Daoy (cell line): ENCODE measurements at places on chromosomes 5 and 9. TPM values are rescaled to one million over a fixed set of nuclear protein-coding genes. Genes with fewer than 3 reads are reported as not detected.

DNA sequence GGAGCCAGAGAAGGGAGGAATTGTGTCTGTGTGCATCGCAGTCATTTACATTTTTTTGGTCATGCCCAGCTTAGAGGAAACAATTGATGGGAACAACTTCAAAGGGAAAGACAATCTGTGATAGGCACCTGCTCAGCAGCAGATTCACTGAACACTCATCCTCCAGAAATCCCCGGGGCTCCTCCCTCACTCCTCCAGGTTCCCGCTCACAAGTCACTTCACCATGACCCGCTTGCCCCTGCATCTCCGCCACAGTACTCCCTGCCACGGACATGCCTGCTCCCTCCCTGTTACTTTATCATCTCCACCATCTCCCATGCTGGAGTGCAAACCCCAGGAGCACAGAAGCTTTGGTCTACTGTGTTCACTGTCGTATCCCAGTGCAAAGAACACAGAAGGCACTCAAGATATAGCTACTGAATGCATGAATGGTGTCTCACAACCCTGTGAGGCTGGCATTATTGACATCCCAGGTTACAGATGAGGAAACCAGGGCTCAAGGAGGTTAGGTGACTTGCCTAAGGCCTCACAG is 16.2 kb downstream of the LHX6 start:
- DNase-seq: no peak

DNA sequence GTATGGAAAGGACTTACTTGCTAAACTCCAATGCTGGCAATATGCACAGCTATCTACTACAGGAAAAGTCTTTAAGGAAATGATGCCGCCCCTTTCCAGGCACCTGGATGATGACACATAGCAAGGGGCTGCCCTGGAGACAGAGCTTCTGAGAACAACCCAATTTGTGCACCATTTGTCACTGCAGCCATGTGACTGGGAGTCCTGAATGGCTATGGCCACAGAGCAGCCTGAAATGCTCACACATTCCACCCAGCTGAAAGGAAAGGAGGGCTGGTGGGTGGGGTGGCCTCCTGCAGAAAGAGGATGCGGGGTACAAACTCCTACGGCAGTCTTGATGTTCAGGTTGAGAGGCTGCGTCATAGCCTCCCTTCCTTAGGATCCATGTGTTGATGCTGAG is 70.1 kb upstream of the FSTL4 start:
- DNase-seq: no peak

The SPINK1 gene
- total RNA-seq: 0.51 TPM in 1 of 2 replicates, not detected in the other

GRCh38 chr5:142287973-142288313 is 36.9 kb downstream of the SPRY4 start:
- DNase-seq: no peak

GRCh38 chr5:57067597-57067924 is 106.3 kb upstream of the GPBP1 start:
- DNase-seq: no peak

- DNase-seq: peak; percentile 97
These were observed 27.0 kb upstream of the ERGIC1 start for GRCh38 chr5:172806897-172807672.

DNA sequence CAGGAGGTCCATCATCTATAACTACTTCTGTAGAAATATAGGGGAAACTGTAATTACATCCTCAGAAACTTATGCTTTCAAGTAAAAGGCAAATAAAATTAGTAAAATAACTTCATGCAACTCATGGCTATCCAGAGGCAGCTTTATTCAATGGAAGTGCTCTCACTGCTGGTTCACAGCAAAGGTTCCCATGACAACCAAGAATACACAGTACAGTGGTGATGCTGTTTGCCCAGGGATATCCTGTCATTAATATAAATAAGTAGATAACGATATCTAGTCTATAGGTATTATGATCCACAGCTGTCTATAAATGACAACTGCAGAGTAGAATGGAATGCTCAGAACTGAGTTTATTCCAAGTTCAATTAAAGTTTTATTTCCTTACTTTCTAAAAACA is 390.3 kb downstream of the PDE4D start:
- DNase-seq: peak; percentile 17

DNA sequence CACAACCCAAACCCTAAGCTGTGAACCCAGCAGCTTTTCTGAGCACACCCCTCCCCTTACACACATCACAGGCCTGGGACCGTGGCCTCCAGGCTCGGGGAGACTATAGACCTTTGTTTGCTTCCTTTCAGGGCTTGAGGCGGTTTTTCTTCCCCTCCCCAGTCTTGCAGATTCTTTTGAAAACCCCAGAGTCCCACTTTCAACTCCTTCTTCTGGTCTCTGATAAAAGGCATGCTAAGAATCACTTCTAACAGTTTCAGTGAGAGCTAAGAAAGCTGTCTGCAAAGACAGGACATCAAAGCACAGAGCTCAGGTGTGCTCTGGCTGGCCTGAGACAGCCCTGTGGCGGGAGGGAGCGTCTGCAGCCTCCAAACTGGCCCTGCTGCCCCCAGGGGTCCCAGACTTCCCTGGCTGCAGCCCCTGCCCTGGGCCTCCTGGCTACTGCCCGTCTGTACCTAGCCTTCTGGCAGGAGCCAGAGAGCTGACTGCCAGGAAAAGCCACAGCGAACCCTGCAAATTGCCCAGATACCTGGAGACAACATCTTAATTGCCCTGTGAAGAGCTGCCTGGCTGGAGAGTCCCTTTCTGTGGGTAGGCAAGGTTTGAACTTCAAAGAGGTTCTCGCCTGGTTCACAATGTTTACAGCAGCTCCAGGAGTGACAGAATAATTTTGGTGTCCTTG is 138.9 kb downstream of the GADD45G start:
- no peak for DNase-seq

GRCh38 chr9:91162311-91162710 is 199.4 kb downstream of the AUH start:
- peak; percentile 72 for DNase-seq

The MORN5 gene
- total RNA-seq: not detected in 2 replicates

The TSLP gene
- 0.03 TPM in 1 of 2 replicates, not detected in the other for total RNA-seq

DNA sequence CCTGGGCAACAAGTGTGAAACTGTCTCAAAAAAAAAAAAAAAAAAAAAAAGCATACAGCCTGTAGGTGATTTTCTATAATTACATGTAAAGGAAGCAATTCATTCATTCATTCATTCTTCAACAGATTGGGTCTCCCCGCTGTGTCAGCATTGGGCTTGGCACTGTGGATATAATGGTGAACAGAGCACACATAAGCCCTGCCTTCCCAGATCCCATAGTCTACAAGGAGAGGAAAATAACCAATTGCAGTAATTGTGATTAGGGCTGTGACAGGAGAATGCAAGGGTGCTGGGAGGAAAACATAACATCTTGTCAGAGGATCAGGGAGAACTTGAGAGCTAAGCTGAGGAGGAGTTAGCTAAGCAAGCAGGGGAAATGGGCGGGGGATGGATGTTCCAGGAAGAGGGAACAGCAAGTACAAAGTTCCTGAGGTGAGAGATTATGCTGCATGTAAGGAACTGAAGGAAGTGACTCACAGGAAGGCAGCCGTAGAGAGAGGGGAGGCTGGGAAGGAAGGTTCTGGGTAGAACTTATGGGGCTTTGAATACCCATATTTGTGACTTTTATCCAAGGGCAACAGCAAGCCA is 24.0 kb upstream of the KLF9 start:
- DNase-seq: peak; percentile 73

The SPRY4 gene
- 3.2 and 3.7 TPM in 2 replicates for total RNA-seq

The EQTN gene
- total RNA-seq: not detected in 2 replicates

The S100Z gene
- 0.46 TPM in 1 of 2 replicates, not detected in the other for total RNA-seq

The SPOCK1 gene
- 43.5 and 61.0 TPM in 2 replicates for total RNA-seq

DNA sequence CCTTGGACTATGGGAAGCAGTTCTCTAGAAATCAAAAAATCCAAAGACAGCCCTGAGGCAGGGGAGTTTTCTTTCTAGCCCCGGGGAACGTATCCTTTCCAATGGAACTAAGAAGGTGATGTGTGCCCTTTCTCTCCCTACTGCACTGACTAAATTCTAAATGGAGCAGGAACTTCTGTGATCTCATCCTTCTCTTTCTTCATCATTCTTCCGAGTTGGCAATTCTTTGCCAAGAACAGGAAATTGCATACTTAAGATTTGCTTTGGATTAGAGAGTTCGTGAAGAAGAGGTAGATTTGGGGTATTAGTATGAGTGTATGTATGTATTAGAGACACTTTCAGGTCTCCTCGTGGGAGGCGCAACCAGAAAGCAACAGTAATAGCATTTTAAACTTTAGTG is 178.0 kb upstream of the PIK3R1 start:
- DNase-seq: no peak

- no peak for DNase-seq
These were observed 8.7 kb downstream of the ERAP2 start for GRCh38 chr5:96884995-96885394.

DNA sequence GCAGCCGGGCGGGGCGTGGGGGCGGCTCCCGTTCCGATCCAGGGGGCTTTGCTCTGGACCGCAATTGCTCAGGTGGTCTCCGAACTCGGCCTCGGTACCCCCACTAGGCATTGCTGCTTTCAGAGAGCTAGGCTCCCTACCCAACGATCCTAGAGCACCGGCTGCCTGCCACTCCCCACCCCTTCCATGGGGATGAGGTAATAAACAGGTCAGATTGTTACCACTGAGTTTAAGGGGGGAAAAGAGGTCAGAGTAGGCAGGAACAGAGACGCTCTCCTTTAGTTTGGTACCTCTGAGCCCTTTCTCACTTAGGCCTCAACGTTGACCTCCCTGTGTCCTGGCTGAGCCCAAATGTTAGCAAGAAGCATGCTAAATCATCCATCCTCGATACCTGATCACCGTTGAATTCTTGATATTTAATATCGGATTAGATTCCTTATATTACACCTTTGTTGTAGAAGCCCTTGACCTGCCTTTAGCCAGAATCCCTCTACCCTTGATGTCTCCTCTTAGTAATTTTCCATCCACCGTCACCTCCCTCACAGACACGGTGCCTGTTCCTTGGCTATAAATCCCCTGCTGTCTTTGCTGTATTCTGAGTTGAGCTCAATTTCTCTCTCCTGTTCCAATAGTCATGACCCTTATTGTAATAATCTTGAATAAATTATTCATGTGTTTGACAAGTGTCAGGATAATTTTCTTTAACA is 588 bp upstream of the PLPP1 start:
- DNase-seq: no peak

The NANS gene
- total RNA-seq: 47.7 and 48.3 TPM in 2 replicates

The ADGRD2 gene
- 0.23 TPM in 1 of 2 replicates, not detected in the other for total RNA-seq

DNA sequence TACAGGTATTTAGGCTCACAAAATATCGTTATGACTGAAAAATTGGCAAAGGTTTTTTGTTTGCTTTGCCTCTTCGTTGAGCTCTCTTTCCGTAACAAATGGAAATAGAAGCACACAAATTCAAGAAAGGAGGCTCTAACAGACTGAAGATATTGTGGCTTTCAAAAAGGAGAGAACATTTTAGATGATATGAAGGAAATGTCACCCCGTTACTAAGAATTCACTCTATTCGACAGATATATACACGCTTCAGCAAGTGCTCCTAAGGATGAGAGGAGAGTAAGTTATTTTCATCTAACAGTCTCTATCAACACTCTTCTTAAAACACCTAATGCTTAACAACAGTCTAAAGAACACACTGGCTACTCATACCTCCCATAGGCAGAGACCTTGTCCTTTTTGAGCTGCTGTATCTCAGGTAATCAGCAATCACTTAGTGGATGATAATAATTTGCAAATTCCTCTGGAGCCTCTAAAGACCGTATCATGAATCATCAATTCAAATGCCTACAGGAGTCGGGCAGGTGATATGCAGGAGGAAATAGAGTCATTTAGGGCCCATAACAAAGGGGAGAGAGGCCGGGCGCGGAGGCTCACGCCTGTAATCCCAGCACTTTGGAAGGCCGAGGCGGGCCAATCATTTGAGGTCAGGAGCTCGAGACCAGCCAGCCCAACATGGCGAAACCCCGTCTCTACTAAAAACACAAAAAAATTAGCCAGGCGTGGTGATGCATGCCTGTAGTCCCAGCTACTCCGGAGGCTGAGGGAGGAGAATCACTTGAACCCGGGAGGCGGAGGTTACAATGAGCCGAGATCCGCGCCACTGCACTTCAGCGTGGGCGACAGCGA is 1.4 kb upstream of the HSDL2 start:
- peak; percentile 45 for DNase-seq

GRCh38 chr5:38479315-38479904 is 77.0 kb downstream of the LIFR start:
- DNase-seq: no peak

DNA sequence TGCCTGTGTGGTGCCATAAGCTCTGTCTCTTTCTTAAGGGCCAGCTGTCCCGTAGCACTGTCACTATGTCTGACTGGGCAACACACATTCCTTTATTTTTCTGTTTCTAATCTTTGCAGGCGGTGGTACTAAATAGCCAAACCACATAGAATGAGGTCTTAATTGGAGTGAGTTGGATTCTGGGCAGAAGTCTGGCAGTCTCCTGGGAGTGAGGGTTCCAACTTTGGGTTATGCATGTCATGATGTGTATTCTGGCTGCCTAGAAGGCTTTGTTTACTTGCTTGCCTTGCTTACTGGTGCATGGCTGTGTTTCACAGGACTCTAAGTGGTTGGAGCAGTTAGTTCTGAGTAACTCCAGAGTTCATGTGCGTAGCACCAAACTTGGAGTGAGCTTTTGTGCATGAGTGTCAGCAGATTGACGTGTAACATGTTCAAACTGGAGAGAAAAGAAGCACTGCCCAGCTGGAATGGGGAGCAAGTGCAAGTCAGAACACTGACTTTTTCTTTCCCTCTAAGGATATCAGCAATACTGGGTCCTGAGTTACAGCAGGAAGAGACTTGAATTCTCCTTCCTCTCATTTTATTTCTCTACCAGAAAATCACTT is 185.8 kb downstream of the PCSK1 start:
- DNase-seq: no peak

DNA sequence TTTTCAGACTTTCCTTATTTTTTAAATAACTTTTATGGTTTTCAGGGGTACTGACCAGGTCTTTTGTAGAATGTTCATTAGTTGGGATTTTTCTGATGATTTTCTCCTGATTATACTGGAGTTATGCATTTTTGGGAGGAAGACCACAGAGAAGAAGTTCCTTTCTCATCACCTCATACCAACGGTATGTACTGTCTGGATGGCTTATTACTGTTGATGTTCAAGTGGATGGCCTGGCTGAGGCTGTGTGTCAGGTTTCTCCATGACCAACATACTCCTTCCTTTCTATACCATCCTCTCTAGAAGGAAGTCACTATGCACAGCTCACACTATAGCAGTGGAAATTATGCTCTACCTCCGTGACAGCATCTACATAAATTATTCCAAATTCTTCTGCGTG is 71.1 kb upstream of the NR3C1 start:
- no peak for DNase-seq

- no peak for DNase-seq
These were observed 63.8 kb upstream of the CCNG1 start for GRCh38 chr5:163373436-163374084.

The PIP5K1B gene
- total RNA-seq: 0.09 and 0.57 TPM in 2 replicates

DNA sequence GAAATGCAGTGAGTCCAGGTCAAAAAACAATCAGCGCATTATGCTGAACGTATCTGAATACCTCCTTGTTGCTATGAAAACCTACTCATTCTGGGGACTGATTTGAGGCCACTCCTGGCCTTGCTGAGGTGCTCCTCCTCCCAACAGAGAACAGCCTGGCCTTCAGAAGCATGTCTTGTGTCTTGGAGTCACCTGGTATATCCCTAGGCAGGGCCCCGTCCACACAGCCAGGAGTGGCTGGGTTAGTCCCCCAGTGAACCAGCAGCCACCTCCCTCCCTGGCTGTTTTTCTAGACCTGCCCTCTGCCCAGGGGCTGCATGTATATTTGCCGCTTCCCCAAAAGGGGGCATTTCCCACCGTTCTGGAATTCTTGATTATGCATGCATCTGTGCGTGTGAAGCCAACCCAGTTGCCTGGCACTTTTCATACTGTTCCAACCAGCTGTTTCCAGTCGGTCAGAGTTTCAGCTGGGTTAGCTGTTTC is 99.2 kb upstream of the SPATA31C2 start:
- no peak for DNase-seq

- no peak for DNase-seq
These were observed 13.8 kb upstream of the ABLIM3 start for GRCh38 chr5:149127394-149127955.

GRCh38 chr5:16437977-16438376 is 27.6 kb downstream of the ZNF622 start:
- DNase-seq: no peak
